ENCODE measurements at places on chromosomes 1 and 21. TPM values are rescaled to one million over a fixed set of nuclear protein-coding genes. Genes with fewer than 3 reads are reported as not detected.

UBE2J2 gene
- total RNA-seq = 27.4 TPM

POU3F1 gene
- not detected for total RNA-seq

NCF2 gene
- total RNA-seq = not detected

VAV3 gene
- total RNA-seq = 90.8 TPM

S100A3 gene
- total RNA-seq = 1.3 TPM

RPL22 gene
- total RNA-seq = 255 TPM

FPGT gene
- 16.3 TPM for total RNA-seq

SMIM1 gene
- 0.17 TPM for total RNA-seq

FNDC10 gene
- total RNA-seq = 0.65 TPM
